ENCODE measurements at places on chromosomes 11 and 22. TPM values are rescaled to one million over a fixed set of nuclear protein-coding genes. Genes with fewer than 3 reads are reported as not detected.

The PLAAT4 gene
- 1.00 TPM for total RNA-seq

The FOLR2 gene
- total RNA-seq = not detected

The TTC38 gene
- 106 TPM for total RNA-seq

The KDM4E gene
- not detected for total RNA-seq

The SLC35E4 gene
- total RNA-seq = 0.15 TPM

The RASGRP2 gene
- total RNA-seq = not detected

The OR5B21 gene
- not detected for total RNA-seq

The RAB39A gene
- total RNA-seq = not detected

The IRAG1 gene
- 0.13 TPM for total RNA-seq

The ALG8 gene
- total RNA-seq = 50.0 TPM

The MUC5AC gene
- not detected for total RNA-seq

The CNIH2 gene
- total RNA-seq = 0.18 TPM

The LRRN4CL gene
- total RNA-seq = not detected

The SYT9 gene
- not detected for total RNA-seq

The BAIAP2L2 gene
- total RNA-seq = 4.4 TPM

The IGF2 gene
- total RNA-seq = 138 TPM

The MYO7A gene
- total RNA-seq = 7.5 TPM

The MTMR2 gene
- total RNA-seq = 38.2 TPM

The KRTAP5-10 gene
- total RNA-seq = not detected

The APLNR gene
- total RNA-seq = not detected

The AP1B1 gene
- 29.7 TPM for total RNA-seq

The DYNC2H1 gene
- total RNA-seq = 0.66 TPM

The OR6T1 gene
- not detected for total RNA-seq

The TIMM8B gene
- total RNA-seq = 125 TPM

The NEFH gene
- total RNA-seq = not detected

The BDNF gene
- 0.02 TPM for total RNA-seq

The OR56A3 gene
- total RNA-seq = not detected

The OR56A1 gene
- not detected for total RNA-seq

The OR11H1 gene
- not detected for total RNA-seq

The GPR83 gene
- total RNA-seq = 0.10 TPM

The PGM2L1 gene
- 2.1 TPM for total RNA-seq

The UPK3A gene
- 10.5 TPM for total RNA-seq

The IL18 gene
- 1.4 TPM for total RNA-seq

The ABCC8 gene
- total RNA-seq = not detected

The SIDT2 gene
- 11.5 TPM for total RNA-seq

The OR6A2 gene
- not detected for total RNA-seq

The CNTF gene
- total RNA-seq = 1.5 TPM

The CARD18 gene
- not detected for total RNA-seq

The GAL3ST1 gene
- 1.8 TPM for total RNA-seq

The GPHA2 gene
- total RNA-seq = 11.6 TPM

The APOBEC3A gene
- total RNA-seq = not detected

The OR10D3 gene
- total RNA-seq = not detected

The ANO1 gene
- not detected for total RNA-seq

The PHETA2 gene
- 0.07 TPM for total RNA-seq

The ANGPTL5 gene
- not detected for total RNA-seq

The CARNS1 gene
- not detected for total RNA-seq

The CCDC188 gene
- total RNA-seq = not detected

The RASSF7 gene
- 13.1 TPM for total RNA-seq

Measured in HepG2 (cell line).